ENCODE measurements at places on chromosomes 16 and 17.

GRCh38 chr16:2150418-2151187, 2.2 kb downstream of the RAB26 start:
- DNase-seq = no peak

- DNase-seq = no peak
Observed at GRCh38 chr17:4972322-4972721, 4.7 kb upstream of the SPAG7 start.

DNA sequence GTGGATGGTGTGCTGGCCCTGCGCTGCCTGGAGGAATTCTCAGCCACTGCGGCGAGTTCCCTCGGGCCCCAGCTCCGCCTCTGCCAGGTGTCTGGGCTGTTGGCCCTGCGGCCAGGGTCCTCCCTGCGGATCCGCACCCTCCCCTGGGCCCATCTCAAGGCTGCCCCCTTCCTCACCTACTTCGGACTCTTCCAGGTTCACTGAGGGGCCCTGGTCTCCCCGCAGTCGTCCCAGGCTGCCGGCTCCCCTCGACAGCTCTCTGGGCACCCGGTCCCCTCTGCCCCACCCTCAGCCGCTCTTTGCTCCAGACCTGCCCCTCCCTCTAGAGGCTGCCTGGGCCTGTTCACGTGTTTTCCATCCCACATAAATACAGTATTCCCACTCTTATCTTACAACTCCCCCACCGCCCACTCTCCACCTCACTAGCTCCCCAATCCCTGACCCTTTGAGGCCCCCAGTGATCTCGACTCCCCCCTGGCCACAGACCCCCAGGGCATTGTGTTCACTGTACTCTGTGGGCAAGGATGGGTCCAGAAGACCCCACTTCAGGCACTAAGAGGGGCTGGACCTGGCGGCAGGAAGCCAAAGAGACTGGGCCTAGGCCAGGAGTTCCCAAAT, 1.3 kb upstream of the TNFSF13 start:
- DNase-seq = no peak

DNA sequence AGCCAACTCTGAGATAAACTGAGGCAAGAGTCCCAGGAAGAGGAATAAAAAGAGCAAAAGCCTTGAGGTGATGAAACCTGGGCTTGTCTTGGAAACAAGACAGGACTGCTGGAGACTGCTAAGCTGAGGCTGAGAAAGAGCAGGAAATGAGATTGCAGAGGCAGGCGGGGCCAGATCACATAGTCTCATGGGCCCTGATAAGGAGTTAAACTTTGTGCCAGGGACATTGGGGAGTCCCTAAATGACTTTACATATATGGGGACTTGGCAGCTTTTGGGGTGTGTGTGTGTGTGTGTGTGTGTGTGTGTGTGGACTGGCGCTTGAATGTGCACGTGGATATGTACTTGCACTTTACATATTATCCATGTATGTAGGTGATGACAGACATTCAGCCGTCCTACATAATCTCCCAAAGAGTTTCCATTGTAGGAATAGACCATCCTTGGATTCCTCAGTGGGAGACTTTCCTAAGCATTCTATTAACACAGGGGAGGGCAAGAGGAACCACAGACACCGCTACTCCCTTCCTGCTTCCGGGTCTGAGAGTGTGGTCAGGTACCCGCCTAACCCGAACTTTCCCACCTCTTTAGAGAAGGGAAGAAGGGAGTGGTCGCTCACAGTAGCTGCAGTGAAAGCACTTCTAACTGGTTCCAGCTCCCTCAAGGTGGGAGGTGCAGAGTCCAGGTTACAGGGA, 123.1 kb downstream of the LYRM1 start:
- DNase-seq = no peak

DNA sequence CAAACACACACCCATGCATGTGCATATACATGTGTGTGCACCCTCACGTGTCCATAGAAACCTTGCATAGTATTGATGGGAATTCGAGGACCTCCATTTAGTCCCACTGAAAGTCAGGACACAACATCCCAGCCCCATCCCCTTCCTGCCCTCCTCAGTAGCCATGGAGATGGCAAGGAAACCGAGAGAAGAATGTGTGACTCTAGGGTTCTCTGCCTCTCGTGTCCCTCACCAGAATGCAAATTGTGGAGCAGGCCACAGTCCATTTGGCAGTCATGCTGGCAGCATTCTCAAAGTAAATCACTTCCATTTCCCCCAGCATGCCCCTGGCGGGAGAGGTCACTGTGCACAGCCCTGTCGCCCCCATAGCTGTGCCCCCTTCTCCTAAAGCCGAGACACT, 141.1 kb downstream of the MSI2 start:
- no peak for DNase-seq

DNA sequence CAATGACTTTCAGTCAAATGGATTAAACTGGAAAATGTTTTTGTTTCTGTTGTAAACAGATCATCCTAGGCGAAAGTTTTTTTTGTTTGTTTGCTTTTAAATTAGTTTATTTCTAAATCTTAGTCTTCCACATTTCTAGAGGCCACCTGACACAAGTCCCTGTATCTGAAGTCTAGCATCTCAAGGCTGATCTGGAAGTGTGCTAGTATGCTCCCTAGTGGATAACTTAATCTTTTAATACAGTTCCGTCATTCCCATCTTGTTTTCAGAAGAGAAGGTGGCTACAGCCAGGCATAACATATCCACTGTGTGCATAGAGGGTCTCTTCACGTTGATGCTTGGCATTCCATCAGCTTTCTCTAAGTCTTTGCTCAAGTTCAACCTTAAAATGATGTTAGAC, 7.6 kb downstream of the IFT20 start:
- no peak for DNase-seq

- DNase-seq = no peak
Observed at GRCh38 chr17:75073618-75074047, 14.1 kb upstream of the SLC16A5 start.

- no peak for DNase-seq
Observed at GRCh38 chr17:48051283-48051682, 3.1 kb downstream of the NFE2L1 start.

GRCh38 chr17:46117850-46118696, 75.2 kb downstream of the KANSL1 start:
- DNase-seq = no peak

DNA sequence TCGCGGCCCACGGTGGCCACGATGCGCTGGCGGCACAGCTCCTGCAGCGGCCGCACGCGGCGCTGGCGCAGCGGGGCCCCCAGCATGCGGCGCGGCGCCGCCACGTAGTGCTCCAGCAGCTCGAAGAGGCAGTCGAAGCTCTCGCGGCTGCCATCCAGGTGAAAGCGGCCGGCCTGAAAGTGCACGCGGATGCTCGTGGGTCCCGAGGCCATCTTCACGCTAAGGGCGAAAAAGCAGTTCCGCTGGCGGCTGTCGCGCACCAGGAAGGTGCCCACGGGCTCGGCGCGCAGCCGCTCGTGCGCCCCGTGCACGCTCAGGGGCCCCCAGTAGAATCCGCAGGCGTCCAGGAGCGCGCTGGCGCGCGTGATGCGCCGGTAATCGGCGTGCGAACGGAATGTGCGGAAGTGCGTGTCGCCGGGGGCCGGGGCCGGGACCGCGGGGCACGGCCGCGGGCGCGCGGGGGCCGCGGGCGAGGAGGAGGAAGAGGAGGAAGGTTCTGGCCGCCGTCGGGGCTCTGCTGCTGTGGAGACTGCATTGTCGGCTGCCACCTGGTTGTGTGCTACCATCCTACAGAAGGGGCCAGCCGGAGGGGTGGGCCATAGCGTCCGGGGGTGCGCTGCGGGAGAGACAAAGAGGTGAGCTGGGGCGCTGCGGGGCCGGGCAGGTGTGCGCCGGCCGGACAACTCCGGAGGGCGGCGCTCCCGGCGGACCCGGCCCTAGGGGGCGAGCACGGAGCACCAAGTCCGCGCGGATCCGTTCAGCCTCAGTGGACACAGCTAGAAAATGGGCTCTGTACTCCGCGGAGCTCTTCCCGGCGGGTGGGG, 879 bp downstream of the SOCS1 start:
- DNase-seq = peak; percentile 42

DNA sequence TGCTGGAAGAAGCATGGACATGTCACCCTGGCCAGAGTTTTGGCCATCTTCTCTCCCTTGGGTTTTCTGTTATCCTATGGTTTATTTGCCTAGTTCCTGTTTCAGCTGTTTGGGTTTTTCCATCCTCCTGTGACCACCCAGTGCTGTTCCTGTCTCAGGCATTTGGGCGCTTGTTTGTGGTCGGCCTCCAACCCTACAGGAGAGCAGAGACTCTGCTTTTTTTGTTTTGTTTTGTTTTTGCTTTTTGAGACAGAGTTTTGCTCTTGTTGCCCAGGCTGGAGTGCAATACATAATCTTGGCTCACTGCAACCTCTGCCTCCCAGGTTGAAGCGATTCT, 3.3 kb upstream of the ZC3H7A start:
- no peak for DNase-seq

- no peak for DNase-seq
Observed at GRCh38 chr16:56245197-56245596, 53.9 kb downstream of the GNAO1 start.

DNA sequence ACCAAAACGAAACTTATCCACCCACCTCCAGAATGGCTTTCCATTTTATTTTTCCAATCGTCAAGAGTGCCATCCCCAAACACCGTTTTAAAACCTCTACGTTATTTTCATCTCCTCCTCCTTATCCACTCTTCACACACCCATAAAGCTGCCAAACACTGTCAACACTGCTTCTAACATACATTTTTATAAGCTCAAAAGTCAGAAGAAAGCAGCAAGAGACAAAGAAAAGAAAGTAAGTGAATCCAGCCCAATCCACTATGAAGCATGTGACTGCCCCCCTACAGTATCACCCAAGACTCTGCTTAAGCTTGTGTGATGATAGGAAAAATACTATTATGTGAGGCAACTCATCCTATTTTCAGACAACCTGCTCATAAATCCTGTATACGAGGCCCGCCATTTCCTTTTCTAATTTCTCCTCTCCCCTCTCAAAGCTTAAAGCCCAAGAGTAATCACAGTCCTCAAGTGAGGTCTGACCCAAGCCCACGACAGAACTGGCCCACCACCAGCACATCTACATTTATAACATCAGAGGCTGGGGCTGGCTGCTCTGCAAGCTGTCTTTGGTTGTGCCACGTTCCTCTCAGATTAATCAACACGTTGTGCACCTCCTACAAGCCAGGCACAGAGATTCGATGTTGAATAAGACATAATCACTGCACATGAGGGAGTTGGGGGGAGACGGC, 16.3 kb downstream of the USP31 start:
- no peak for DNase-seq

DNA sequence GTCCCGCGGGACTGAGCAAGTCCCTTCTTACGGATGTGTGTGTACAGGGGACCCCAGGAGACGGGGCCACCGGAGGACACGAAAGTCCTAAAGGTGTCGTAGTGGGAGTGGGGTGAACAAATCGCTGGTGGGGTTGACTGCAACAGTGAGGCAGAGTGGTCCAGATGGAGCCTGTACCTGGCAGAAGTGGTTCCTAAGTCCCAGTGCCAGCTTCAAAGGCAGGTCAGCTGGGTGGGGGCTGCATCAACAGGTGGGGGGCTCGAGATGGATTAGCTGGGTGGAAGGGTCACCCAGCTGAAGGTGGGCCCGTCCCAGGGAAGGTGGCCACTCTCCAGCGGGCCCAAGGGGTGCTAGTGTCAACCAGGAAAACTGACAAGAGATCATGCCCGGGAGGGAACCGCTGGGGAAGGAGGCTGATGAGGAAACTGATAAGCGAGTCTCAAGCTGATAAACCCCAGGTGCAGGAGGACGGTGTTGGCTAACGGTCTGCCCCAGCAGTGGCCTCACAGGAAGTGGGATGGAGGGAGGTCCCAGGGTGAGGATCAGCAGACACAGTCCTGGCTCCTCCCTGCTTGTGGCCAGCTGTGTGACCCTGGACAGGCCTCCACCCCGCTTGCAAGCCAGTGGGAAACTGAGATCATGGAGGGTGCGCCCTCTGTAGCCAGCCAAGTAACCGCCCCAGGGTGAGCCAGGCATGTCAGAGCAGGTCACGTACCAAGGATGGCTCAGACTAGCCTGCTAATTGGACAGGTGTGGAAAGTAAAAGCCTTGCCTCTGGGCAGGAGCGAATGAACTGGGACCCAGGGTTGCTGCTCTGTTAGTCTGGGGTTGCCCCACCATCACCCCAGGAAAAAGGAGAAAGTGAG, 1.0 kb downstream of the ORAI3 start:
- no peak for DNase-seq

DNA sequence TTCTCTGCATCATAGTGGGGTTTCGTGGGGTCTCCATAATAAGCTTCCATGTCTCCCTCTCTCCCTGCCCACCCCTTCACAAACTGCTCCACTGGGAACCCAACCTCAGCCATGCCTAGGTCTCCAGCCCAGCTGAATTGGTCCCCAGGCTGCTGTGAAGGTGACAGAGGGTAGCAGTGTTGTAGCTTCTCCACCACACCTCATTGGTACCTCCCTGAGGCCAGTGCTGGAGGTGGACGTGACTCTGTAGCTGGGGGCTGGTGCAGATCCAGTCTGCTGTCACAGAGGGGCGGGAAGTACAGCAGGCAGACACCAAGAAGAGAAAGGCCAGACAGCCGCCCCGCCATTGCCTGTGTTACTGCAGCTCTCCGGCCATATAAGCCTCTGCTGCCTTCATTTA, 82.1 kb downstream of the OR1D5 start:
- no peak for DNase-seq

GRCh38 chr16:85570213-85570734, 42.8 kb upstream of the GSE1 start:
- no peak for DNase-seq

- DNase-seq = no peak
Observed at GRCh38 chr16:70437017-70437581, 1.8 kb downstream of the ST3GAL2 start.

DNA sequence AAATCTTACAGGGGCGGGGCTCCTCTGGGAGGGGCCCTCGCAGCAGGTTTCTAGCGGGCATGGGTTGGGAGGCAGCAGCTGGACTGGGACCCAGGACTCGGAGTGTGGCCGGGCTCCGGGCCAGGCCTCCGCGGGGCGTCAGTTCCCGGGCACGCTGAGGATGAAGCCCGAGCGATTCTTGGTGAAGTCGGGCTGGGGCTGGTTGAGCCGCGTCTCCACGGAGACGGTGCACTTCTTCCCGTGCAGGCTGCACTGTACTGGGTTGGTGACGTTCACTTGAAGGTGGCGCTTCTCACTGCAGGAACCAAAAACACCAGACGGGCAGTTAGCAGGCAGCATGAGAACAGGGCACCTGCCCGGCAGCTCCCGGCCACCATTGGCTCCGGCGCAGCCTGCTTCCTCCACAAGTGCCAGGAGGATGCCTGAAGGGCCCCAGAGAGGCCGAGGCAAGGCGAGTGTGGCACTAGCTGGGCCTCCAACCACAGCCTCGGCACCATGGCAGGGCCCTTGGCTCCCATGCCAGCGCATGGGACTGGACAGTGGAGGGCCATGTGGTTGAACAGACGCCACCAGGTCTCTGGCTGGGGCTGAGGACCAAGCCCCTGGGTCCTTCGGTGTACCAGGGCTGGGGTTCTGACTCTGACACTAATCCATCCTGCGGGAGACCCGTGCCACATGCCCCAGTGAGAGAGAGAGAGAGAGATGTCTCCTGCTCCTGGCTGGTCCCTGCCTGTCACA, 8.0 kb downstream of the CDK5R1 start:
- no peak for DNase-seq

- no peak for DNase-seq
Observed at GRCh38 chr16:55272744-55273143, 51.3 kb upstream of the IRX6 start.

DNA sequence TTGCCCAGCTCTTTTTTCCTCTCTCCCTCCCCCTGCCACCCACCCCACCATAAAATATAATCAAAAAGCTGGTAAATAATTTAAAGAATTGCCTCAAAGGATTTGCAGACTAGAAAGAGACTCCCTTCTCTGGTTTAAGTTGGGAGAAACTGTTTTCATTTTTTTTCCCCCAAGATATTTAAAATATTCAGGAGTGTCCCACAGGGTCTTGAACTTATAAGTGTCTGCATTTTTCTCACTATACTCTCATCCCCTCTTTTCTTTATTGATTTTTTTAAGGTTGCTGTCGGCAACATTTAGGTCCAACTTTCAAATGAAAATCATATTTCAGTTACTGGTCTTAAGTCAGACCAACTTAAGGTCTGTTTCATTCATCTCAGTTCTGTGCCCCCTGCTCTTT, 210.2 kb downstream of the MSI2 start:
- no peak for DNase-seq
